Activated naive CD4-positive, alpha-beta T cell treated with anti-CD3 and anti-CD28 coated beads, Interleukin-2, amount 50 U/mL, for 16 hours (primary cell): ENCODE measurements at places on chromosomes 3 and 15.

DNA sequence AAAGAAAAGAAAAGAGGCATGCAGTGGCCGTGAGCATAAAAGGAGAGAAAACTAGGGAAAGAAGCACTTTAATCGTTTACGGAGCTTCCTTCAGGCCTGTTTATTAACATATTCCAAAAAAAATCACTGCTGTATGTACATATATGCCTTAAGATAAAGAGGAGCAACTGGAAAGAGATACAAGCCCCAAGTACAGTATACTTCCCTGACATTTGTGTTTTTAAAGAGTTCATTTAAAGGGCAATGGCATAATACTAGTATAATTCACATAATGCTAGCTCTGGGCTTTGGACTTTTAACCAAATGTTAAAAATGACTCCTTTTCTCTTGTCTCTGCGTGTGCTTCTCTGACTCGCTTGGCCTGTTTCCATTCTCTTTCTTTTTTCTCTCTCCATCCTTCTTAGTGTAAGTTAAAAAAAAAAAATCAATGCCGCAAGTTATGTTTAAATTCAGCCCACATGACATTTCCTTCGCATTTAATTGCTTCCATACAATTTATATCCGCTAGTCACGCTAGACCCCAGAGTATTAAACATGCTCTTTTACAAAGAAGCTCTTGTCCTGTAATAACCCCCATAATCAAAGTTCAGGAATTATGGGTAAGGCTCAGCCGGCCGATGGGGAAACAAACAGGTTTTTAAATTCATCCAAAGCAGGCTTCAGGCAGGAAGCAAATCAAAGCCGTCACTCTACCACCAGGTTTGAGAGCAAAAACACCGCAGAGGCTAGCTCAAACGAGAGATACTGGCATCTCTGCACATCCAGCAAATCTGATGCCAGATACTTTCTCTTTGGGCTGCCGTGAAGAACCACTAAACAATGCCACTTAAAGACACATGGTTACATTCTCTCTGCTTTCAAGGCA lies 19.4 kb downstream of the WWTR1 start:
- no peak for DNase-seq

GRCh38 chr15:51193526-51193925 lies 98.8 kb upstream of the TNFAIP8L3 start:
- DNase-seq, result no peak

DNA sequence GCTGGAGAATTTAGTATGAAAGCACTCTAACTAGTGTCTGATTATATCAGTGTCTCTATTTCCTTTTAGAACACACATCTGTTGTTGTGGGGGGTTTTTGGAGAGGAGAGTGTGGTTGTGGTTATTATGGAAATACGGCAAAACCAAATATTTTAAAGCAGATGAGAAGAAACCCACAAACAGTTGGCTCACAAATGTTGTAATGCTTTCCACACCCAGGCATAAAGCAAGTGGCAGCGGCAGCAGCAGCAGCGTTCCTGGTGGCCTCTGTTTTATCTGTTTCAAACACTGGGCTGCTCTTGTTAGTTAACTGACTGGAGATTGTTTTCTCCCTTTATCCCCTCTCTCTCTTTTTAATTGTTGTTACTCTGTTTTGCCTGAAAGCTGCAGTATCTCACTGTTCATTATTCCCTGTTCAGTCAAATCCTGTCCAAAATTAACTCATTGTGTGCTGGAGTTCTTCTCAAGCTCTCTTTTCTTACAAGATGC lies 1045.5 kb upstream of the NR2F2 start:
- no peak for DNase-seq

GRCh38 chr15:75349851-75350588 lies 3.2 kb downstream of the NEIL1 start:
- peak; percentile 32 for DNase-seq

GRCh38 chr3:74282202-74282601 lies 332.3 kb downstream of the CNTN3 start:
- DNase-seq, result no peak

DNA sequence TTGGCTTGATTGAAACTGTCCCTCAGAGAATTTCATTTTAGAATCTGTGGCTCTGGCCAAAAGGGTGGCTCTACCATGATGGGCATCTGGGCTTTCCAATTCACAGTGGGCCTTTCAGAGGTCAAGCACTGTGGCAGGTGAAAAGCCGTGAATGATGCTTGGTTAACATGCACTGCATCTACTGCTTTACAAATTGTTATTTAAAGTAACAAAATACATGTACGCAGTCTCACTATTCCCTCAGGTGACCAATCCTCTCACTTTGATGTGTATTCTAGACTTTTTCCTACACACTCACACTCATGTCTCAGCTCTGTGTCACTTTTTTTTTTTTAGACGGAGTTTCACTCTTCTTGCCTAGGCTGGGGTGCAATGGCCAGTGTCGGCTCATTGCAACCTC lies 70.5 kb downstream of the MGLL start:
- no peak for DNase-seq

- DNase-seq, result no peak
These were observed 408.6 kb upstream of the RARB start for GRCh38 chr3:25019506-25019905.

DNA sequence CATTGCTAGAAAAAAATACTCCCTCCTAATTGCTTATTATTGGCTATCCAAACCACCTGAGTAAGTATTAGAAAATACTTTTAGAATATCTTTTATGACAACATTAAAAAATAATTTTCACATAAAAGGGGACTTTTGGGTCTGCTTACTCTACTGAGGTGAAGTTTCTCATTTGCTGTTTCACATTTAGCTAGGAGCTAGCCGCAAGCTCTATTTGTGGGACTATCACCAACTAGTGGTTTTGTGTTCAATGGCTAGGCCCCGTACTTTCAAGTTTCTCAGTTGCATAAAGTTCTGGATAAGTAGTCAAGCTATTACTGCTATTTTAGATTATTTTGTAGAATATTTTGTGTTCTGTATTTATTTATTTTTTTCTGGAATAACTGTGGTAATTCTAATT lies 244.2 kb upstream of the SLITRK3 start:
- DNase-seq, result no peak

- DNase-seq, result no peak
These were observed 48.4 kb downstream of the CHAC1 start for GRCh38 chr15:41001524-41002214.

DNA sequence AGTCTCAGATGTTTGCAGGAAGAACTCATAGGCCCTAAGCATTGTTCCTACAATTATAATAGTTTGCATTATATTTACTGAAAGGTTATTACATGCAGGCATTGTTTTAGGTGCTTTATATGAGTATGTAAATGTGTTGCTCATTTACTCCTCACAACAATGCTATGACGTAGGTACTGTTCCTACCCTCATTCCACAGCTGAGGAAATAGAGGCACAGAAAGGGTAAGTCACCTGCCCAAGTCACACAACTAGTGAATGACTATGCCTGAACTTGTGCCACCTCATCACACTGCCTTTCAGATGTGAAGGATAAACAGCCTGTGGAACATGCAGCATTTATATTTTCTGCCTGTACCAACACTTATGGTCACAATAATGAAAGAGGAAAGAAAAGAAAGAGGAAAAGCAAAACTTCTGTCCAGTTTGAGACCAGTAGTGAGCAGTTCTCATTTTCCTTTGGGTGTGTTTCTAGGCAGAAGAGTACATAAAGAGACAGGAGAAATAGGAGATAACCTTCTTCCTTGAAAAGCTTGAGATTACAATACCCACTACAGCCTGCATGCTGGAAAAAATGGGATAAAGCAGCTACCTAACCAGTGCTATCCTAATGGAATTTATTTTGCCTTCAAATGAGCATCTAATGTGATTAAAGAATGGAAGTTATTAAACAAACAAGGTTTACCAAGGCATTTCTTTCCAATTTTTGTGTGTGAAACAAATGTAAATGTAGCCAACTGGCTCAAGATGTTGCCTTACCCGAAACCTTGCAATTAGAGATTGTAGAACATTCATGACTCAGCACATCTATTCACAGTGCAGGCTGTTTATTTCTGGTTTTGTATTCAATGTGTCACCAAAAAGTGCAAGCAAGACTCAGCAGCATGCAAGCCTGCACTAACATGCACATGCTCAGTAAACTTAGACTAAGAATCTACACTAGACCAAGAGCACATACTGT lies 20.5 kb upstream of the ENTPD3 start:
- DNase-seq, result no peak

- no peak for DNase-seq
These were observed 450.6 kb upstream of the TBL1XR1 start for GRCh38 chr3:177647876-177648275.

DNA sequence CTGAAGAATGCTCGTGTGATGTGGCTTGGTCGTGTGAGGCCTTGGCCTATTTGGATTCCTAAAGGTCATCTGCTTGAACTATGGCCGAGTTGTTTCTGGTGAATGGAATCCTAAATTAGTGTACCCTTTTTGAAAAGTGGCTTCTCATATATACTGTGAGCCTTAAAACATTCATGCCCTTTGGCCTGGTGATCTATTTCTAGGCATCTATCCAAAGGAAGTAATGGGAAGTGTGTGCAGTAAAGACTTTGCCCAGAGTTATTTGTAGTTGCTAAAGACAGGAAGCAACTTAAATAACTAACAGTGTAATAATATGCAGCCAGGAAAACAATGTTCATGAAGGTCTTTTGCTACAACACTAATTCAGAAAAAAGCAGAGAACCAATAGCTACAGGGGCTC lies 3.0 kb downstream of the DGKG start:
- no peak for DNase-seq

GRCh38 chr3:9173445-9173844 lies 76.0 kb downstream of the SRGAP3 start:
- no peak for DNase-seq

GRCh38 chr3:43790060-43790459 lies 99.3 kb downstream of the ABHD5 start:
- DNase-seq, result no peak

DNA sequence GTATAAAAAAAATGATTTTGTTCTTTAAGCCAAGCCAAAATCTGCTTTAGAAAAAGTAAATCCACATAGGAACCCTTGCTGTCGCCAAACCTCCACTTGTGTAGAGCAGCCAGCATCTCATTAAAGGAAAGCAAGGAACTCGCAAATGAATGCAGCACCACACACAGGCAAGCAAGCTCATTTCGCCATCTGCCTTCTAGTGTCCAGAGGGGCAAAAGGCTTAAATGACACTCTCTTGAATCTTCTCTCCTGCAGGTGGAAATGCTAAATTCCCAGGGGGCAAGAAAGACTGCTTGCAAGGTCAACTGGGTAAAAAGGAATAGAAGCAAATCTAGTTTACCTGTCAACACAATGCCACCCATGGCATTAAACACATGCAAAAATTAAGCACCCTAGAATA lies 2.4 kb downstream of the MB21D2 start:
- DNase-seq, result no peak

DNA sequence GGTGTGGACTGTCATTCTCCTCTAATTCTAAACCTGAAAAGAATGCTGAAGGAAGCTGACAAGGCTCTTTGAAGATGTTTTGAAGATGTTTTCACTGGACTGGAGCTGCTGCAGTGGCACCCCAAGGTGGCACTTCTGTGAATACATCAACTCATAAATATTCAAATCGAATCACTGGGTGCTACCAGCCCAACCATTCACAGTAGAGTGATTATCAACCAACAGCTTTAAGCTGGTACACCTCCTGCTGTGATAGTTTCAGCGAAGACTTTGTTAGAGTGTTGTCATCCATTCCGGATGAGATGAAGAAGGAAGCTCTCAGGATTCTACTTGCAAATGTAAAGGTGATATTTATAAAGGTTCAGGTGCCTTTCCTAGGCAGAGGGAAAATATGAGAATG lies 106.6 kb downstream of the LSAMP start:
- no peak for DNase-seq

DNA sequence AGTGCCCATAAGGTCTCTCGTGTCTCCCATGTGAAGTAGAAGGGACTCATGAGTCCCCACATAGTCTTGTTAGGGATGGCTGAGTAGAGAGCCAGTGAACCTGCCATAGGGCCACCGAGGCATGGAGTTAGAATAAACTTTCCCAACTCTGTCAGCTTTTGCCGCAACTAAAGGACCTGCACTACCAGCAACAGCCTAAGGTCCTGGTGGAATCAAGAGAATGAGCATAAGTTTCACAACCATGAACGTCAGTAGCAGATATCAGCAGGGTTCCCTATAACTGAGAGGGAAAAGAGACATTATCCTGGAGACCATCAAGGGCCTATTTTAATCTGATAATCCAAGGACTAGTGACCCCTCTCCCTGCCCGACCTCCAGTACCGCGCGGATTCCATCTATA lies 60.3 kb upstream of the FNDC3B start:
- no peak for DNase-seq
